ENCODE measurements at places on chromosomes 6 and 20.
A peak's percentile ranks its signal among the peaks of the same experiment; 100 is the strongest.

GRCh38 chr6:96007663-96008062, 8.1 kb upstream of the FUT9 start:
- DNase-seq = no peak

GRCh38 chr20:39268981-39269461, 306.9 kb downstream of the DHX35 start:
- DNase-seq = peak; percentile 30

DNA sequence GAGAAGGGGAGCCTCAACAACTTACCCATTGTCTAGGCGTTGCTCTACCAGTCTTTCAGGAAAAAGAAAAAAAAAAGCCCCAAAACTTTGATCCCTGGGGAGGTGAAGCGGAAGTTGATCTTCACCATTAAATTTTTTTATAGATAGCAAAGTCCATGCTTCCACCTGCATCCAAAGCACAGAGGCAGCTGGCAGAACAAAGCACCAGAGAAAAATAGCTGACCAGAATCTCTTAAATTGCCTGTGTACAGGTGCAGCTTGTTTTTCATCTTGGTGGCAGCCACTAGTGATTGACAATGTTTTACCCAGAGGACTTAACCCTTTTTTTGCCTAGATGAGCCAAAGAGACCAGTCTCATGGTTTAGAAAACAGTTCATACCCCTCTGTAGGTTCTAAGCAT, 86.0 kb downstream of the MYB start:
- DNase-seq = no peak

- no peak for DNase-seq
Observed at GRCh38 chr6:157800420-157801237, 22.4 kb upstream of the SNX9 start.

DNA sequence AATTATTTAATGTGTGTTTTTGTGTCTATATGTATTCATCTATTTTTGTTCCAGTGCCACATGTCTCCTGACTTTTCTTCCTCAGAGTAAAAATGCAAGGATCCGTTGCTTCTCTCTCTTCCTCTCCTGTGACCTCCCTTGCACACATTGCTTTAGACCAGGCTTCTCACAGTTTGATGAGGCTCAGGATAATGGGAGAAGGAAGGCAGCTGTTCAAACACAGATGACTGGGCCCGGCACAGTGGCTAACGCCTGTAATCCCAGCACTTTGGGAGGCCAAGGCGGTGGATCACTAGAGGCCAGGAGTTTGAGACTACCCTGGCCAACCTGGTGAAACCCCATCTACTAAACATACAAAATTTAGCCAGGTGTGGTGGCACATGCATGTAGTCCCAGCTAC, 241.9 kb downstream of the SAMD5 start:
- DNase-seq = no peak

DNA sequence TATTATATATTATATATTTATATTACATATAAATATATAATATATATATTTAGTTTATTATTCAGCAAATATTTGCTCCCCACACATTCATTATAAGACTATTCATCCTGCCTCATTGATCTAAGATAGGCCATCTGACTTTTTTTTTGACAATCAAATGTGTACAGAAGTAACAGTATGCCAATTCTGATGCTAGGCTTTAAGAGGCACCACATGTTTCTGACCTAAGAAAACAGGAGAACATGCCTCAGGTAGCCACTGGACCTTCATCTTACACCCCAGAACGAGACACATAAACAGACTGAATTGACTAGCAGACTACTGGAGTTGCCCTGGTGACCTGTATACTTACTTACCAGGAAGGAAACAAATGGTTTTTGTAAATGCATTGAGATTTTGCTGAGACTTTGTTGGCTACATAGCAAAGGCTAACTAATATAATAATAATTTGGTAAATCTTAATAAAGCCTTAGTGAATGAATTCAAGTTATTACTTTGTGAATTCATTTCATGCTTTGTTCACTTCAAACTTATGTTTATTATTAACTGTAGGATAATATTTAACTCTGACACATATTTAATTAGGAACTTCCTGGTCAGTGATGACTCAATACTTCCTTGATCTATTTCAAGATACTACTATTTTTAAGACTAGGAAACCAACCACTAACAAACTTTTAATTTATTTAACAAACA, 13.4 kb upstream of the MYO6 start:
- DNase-seq = no peak

DNA sequence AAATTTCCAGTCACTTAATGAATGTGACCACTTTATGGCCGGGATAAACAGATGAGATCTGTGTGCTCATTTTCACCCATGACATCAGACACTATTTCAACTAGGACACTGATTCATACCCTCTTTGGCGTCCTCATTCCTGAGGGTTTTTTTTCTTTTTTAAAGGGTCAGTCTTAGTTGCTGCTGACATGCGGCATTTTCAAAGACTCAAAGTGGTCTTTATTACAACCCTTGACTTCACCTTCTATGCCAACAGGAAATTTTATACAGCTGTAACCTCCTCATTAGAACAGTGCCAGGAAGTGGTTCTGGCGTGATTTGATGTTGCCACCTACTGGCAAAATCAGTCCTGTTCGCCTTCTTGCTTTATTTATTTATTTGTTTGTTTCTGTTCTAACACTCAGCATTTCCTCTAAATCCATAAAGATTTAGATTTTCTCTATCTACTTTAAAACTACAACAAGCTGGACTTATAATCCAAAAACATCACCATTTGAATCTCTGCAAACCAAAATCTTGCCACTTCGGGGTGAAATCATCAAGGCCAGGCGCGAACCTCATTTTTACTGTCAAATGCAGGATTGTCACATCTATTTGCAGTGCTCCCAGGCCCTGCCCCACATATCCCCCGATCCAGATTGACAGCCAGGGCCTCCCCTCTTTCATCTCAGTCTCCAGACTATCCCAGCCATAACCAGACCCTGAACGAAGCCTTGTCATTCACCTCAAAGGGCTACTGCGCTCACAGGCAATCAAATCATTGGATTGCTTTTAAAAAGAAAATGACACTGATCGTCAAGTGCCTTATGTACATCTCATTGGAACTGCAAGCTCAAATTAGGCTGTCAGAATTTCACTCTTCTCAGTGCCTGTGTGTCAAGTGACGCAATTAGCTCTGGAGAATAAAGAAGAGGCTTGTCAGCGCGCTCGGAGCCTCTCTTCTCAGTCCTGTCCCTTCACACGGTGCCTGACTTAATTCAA, 77.5 kb downstream of the C6orf118 start:
- no peak for DNase-seq

- DNase-seq = no peak
Observed at GRCh38 chr6:6683969-6684833, 95.7 kb downstream of the LY86 start.

GRCh38 chr6:169093770-169094551, 159.7 kb downstream of the THBS2 start:
- no peak for DNase-seq

DNA sequence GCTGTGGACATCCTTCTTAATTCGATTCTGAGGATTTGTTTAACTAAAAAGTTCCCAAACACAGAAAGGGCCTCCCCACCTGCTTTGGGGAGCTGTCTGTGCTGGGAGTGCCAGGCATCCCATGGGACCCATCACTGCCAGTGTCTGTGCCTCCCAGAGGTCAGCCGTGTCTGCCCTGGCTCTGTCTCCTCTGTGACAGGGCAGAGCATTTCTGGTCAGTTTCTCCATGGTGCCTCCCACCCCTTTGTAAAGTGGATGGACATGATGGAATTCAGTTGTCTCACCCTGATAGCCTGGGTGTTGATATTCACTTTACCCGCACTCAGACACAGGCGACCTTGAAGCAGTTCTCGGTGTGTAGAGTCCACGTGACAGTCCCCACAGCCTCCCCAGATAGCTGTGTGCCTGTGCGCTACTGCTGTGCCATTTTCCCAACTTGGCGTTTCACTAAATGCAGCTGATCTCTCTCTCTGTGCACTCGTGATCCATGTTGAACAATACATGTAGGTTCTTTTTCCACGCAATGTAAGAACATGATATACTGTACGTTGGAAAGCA, 70.5 kb downstream of the CDS2 start:
- no peak for DNase-seq

DNA sequence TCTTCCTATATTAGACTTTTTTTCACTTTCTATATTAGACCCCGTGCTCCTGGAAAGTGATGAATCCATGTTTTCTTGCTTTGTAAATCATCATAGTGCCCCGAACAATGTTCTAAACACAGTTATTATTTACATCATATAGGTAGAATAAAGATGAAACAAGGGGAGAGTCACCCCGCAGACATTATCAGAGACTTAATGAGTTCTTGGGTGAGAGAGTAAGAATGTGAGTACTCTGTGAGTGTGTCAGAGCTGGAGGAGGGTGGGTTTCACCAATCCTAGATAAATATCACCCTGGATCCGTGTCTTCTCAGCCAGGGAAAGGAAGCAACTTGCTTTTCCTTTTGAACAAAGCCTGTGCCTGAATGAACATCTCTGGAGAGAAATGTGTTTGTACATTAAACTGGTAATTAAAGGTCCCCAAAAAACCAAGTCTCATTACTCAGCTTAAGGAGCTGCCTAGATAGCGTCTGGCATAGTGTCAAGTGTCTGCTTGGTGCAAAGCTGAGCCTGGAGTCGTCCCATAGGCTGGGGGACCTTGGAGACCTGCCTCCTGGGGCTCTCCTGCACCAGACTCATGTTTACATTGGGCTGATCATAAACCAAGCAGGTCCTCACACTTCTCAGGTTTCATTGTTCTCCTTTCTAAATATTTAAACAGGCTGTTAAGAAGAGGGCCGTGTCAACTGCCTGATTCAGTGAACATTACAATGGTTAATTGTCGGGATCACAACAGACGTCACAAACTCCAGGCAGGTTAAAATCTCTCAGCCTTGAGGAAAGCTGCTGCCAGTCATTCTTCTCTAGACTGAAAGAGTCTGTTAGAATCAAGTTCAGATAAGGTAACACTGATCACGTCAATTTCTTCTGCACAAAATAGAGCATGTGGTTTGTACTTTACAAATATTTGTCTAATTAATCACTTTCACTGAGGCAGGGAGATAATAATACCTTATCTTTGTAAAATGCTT, 179.7 kb upstream of the MYLIP start:
- DNase-seq = no peak

- DNase-seq = no peak
Observed at GRCh38 chr20:9399322-9399721, 115.1 kb upstream of the LAMP5 start.

GRCh38 chr6:112464901-112465665, 118.0 kb downstream of the RFPL4B start:
- DNase-seq = no peak

GRCh38 chr6:53583451-53583850, 38.5 kb upstream of the GCLC start:
- no peak for DNase-seq

- no peak for DNase-seq
Observed at GRCh38 chr6:20800229-20800628, 266.0 kb downstream of the CDKAL1 start.

GRCh38 chr6:79001415-79001814, 76.6 kb downstream of the PHIP start:
- DNase-seq = no peak

DNA sequence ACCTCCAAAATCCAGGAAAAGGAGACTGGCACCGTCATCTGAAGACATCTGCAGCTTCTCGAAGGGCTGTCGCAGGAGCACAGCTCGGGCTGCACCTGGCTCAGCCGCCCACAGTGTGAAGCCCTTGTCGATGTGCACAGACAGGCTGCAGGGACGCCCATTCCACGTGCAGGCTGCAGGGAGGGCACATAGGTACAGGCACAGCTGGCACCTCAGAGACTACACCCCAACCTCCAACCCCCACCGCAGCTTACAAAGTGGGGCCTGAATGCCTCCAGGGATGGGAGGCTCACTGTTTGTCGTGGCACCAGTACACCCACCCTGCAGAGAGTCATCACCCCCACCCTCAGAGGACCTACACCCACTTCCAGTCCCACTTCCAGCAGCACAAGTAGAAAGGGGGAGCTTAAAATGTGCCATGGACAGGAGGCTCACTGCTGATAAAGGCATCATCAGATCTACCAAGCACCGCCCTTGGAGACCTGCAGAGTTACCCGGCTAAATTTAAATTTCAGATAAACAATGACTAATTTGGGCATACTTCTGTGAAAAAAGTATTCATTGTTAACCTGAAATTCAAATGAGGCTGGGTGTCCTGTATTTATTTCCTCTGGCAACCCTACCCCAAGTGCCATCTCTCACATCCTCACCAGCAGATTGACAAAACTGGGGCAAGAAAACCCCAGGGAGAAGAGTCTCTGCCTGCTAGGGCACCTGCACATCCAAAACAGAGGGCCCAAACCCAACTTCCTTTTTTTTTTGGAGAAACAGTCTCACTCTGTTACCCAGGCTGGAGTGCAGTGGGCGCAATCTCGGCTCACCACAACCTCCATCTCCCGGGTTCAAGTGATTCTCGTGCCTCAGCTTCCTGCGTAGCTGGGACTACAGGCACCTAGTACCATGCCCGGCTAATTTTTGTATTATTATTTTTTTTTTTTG, 7.7 kb upstream of the CDK5RAP1 start:
- DNase-seq = no peak

GRCh38 chr20:58524814-58525213, 9.6 kb upstream of the APCDD1L start:
- DNase-seq = no peak

- peak; percentile 32 for DNase-seq
Observed at GRCh38 chr20:57620274-57620990, at the start of gene ZBP1. Gene ZBP1, minus strand, starts transcription at chr20:57620426. Its CDS starts 131 bp downstream, at chr20:57620295.

- DNase-seq = no peak
Observed at GRCh38 chr20:56653211-56653610, 24.1 kb downstream of the TFAP2C start.

- DNase-seq = no peak
Observed at GRCh38 chr6:135025775-135026174, 28.8 kb downstream of the HBS1L start.

- DNase-seq = no peak
Observed at GRCh38 chr6:47464052-47464451, 13.5 kb upstream of the CD2AP start.

DNA sequence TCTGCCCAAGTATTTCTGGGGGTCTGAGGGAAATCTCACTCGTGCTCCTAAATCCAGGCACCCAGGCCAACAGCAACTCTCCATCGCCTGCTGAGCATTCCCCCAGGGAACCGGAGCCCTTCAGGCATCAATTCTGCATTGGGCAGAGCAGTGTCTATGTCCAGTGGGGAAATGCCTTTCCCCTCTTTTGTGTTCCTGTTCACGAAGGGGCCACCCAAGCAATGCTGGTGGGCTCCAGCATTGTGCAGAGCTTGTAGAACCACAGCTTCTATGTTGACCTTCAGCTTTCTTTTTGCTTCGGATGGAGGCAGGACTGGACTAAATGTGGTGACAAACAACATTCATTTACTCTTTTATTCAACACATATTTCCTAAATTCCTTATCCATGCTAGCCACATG, 27.2 kb upstream of the DDR1 start:
- no peak for DNase-seq

GRCh38 chr6:56765494-56765893, 122.8 kb upstream of the DST start:
- DNase-seq = no peak
